ENCODE measurements at places on chromosomes 7 and 10.

DNA sequence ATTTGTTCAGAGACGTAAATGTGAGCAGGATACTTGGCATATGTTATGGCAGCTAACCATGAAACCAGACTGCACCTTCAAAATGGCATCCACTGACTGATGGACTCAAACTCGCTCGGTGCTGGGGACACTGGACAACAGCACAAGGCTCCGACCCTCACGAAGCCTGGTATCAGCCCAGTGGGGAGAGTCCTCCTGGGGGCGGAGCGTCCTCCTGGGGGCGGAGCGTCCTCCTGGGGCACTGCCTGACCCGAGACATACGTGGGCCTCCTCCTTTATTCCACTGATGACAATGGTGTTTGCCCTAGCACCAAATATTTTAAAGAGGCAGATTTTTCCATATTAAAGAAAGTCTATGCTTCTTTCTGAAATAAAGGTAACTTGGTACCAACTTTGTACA is 39.5 kb downstream of the ESYT2 start:
- DNase-seq, result no peak

DNA sequence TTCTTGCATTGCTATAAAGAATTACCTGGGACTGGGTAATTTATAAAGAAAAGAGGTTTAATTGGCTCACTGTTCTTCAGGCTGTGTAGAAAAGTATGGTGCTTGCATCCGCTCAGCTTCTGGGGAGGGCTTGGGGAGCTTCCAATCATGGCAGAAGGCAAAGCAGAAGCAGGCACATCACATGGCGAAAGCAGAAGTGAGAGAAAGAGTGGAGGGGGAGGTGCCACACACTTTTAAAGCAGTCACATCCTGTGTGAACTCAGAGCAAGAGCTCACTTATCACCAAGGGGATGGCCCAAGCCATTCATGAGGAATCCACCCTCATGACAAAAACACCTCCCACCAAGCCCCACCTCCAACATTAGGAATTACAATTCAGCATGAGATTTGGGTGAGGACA is 303.5 kb downstream of the OTUD1 start:
- no peak for DNase-seq

GRCh38 chr10:124732931-124733570 is 11.1 kb downstream of the FAM53B start:
- DNase-seq, result peak; percentile 83

- no peak for DNase-seq
These were observed 25.5 kb downstream of the WDR86 start for GRCh38 chr7:151384352-151384697.

DNA sequence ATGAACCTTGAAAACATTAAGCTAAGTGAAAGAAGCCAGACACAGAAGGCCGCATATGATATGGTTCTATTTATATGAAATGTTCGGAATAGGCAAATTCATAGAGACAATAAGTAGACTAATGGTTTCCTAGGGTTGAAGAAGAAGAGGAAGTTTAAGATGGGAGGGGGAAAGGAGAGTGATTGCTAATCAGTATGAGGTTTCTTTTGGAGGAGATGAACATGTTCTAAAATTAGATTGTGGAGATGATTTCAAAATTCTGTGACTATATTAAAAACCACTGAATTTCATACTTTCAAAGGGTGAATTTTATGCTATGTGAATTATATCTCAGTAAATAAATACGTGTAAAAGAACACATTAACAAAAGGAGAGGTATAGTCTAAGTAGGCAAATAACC is 176.4 kb upstream of the HPS1 start:
- no peak for DNase-seq

GRCh38 chr7:127732306-127732705 is 80.3 kb downstream of the SND1 start:
- no peak for DNase-seq

DNA sequence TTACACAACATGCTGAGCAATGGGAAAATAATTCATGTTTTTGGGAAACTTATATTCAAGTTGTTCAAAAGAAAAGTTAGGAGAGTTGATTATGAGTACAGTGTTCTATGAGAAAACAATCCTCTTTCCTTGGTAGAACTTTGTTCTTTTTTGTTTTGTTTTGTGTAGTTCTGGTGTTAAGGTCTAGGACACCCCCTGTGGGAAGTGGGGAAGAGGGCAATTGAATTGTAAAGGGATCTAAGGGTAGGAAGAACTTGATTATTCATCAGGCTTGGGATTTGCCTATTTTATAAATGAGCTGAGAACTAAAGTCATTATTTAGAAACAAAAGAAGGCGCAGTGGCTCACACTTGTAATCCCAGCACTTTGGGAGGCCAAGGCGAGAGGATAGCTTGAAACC is 25.9 kb upstream of the CDK13 start:
- no peak for DNase-seq

GRCh38 chr10:24661376-24661775 is 62.3 kb downstream of the ARHGAP21 start:
- no peak for DNase-seq

GRCh38 chr7:144439717-144440205 is 36.3 kb upstream of the NOBOX start:
- DNase-seq, result no peak

- DNase-seq, result peak; percentile 79
These were observed 12.5 kb downstream of the SFRP5 start for GRCh38 chr10:97759158-97759887.

- no peak for DNase-seq
These were observed 205.9 kb downstream of the SEC23IP start for GRCh38 chr10:120098232-120098930.

- no peak for DNase-seq
These were observed 37.7 kb downstream of the AGK start for GRCh38 chr7:141588912-141589311.

GRCh38 chr10:37675449-37675848 is 182.0 kb downstream of the ZNF248 start:
- no peak for DNase-seq

- no peak for DNase-seq
These were observed 224.8 kb downstream of the FOXP2 start for GRCh38 chr7:114639451-114639850.

DNA sequence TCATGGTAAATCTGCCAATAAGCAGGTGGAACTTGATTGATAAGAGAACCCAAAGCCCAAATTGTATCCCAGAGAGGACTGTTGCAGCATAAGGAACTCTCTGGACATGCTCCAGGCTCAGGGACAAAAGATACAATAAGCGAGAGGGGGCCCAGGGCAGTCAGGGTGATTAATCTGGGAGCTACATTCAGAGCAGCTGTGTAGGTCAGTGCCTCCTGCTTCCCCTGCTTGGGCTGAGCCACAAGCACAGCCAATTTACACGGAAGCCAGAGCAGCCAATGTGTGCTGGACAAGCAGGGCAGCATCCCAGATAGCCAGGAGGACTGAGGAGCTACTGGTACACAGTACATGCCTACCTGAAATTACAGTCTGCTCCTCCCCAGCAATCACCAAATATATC is 24.2 kb downstream of the MYPN start:
- no peak for DNase-seq

DNA sequence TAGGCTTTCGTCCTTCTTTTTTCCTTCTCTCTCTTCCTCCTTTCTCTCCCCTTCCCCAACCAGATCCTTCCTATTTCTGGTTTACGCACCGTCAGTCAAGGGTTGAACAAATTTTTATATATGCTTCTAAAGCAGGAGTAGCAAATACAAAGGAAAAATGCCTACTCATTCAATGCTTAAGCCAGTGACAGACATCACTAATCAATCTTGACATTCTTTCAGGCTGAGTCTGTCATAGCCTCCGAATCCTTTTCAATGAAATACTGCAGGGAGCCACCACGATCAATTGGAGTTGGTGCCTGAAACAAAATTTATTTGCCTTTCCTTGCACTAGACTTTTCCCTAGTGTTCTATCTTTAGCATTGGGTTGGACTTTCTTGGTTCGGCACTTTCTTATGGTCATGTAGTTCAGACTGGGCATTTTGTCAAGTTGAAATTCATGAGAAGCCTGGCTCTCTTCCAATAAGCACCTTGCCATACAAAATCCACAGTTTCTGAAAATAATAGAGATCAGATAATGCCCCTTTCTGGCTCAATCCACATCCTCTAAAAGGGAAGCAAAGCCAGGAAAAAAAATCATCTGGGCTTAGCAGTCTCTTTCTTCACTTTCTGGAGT is 239.5 kb upstream of the PLXNA4 start:
- no peak for DNase-seq

DNA sequence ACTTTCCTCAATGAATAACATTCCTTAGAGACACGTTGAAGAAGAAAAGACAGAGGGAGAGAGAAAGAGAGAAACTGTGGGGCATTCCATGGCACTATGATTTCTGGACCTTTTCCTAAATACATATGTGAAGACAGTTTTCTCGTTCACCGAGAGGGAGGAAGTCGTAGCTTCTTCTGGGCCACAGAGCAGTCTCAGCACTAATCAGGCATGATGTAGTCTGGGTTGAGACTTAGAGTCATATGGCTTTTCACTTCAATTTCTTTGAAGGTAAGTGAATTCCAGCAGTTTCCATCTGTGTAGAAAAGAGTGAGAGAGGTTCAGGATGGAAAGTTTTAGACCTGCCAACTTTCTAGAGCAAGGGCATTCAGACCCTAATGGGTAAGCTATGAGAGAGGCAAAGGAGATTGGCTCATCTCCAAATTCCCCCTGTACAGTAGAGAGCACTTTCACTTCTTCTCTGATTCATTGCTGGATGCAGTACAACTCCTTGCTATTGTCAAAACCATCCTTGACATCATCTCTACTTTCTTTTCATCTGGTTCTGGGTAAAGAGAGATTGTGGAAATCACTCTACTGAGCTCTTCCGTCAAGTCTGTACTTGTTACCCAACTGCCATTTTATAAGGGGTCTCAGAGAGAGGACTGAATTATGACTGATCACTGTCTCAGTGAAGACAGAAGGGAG is 31.5 kb upstream of the OR9A4 start:
- DNase-seq, result no peak

DNA sequence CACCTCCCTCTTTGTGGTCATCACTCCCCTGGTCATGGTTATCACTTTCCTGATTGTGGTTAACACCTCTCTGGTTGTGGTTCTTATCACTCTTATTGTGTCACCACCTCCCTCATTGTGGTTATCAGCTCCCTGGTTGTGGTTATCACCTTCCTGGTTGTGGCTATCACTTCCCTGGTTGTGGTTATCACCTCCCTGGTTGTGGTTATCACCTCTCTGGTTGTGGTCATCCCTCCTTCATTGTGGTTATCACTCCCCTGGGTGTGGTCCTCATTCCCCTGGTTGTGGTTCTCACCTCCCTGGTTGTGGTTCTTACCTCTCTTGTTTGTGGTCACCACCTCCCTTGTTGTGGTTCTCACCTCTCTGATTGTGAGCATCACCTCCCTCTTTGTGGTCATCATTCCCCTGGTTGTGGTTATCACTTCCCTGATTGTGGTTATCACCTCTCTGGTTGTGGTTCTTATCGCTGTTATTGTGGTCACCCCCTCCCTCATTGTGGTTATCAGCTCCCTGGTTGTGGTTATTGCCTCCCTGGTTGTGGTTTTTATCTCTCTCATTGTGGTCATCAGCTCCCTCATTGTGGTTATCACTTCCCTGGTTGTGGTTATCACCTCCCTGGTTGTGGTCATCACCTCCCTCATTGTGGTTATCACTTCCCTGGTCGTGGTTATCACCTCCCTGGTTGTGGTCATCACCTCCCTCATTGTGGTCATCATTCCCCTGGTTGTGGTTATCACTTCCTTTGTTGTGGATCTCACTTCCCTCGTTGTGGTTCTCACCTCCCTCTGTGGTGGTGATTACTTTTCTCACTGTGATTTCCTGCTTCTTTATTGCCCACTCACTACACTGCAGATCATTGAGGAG is 106.7 kb downstream of the GPR26 start:
- no peak for DNase-seq

DNA sequence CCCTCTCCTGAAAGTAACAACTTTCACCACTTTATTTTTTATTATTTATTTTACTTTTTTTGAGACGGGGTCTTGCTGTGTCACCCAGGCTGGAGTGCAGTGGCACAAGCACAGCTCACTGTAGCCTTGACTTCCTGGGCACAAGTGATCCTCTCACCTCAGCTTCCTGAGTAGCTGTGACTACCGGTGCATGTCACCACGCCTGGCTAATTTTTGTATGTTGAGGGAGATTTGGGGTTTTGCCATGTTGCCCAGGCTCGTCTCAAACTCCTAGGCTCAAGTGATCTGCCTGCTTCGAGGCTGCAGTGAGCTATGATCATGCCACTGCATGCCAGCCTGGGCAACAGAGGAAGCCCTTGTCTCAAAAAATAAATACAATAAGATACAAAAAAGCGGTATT is 14.9 kb upstream of the SLIT1 start:
- DNase-seq, result no peak

GRCh38 chr7:36734731-36735130 is 10.4 kb upstream of the AOAH start:
- no peak for DNase-seq

- DNase-seq, result no peak
These were observed 117.8 kb upstream of the ZMIZ1 start for GRCh38 chr10:78950656-78951587.

DNA sequence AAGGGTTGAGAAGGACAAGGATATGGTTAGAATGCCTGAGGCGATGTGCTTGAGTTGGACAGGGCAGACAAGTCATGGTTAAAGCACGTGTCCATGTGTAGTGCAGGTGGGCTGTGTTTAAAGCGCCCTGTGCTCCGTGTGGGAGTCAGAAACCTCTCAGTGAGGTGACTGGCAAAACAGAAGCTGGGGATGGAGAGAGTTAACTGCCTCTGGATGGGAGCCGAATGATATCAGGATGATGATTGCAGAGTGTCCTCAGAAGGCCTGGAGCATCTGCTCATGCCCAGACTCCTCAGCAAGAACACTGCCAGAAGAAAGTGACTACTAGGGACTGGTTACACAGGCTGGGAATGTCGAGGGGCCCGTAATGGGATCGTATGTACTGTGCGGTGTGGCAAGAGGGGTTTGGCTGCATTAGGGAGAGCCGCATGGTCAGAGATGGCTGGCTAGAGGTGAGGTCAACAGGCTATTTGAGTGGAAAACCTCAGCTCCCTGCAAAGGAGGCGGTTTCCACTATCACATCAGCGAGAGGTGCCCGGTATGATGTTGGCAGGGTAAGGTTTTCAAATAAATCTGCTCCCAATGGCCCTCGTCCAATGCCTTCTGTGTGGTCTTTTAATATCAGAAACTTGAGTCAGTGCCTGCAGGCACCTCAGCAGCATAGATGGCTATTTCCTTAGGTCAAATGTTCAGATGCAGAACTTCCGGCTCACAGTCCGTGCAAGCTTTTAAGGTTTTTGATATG is 26.1 kb upstream of the MRC1 start:
- DNase-seq, result no peak

DNA sequence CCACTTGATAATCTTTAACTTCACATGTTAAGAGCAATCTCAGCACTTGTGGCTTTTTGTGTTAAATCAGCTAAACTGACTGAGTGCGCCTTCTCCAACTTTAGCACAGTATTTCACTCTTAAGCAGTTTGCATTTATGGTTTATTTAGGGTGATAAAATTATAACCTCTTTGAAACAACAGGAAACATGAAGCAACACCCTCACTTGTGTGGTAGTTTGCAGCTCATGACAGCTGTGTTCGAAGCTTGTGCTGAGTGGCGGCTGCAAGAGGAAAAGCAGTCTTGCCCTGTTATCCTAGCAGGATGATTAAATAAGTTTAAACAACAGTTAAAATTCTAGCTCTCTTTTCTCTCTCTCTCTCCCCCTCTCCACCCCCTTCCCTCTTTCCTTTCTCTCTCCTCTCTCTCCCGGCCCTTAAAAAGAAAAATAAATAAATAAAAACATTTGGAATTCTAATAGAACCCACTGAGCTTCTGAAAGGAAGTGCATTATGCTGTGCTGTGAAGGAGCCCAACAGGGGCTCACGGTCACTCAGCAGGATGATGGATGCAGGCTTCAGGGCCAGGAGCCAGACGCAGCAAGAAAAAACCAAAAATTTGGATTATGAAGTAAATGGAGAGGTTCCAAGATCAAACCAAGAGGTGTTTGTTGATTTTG is 25.2 kb downstream of the OGDH start:
- no peak for DNase-seq

- no peak for DNase-seq
These were observed 898.6 kb downstream of the LRMDA start for GRCh38 chr10:76329891-76330575.

All from activated CD8-positive, alpha-beta memory T cell treated with anti-CD3 and anti-CD28 coated beads for 24 hours (primary cell).